Stimulated activated CD4-positive, alpha-beta T cell treated with anti-CD3 and anti-CD28 coated beads, Interleukin-4, amount 100 ng/mL, for 48 hours (primary cell): ENCODE measurements at places on chromosomes 1 and 21.

DNA sequence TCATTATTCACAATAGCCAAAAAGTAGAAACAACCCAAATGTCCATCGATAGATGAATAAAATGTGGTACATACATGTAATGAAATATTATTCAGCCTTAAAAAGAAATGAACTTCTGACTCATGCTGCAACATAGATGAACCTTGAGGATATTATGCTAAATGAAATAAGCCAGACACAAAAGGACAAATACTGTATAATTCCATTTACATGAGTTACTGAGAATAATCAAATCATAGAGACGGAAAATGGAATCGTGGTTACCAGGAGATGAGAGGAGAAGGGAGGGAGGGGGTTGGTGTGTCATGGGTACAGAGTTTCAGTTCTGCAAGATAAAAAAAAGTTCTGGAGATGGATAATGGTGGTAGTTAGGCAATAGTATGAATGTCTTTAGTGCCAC is 184.1 kb downstream of the PSMG1 start:
- no peak for DNase-seq

GRCh38 chr1:175217721-175218531 is 25.4 kb upstream of the KIAA0040 start:
- no peak for DNase-seq

GRCh38 chr1:116397728-116398127 is 24.7 kb downstream of the ATP1A1 start:
- DNase-seq = no peak

- no peak for DNase-seq
Measured at GRCh38 chr21:33032434-33033047, 6.8 kb downstream of the OLIG2 start.

- DNase-seq = no peak
Measured at GRCh38 chr1:107459204-107459904, 318.5 kb downstream of the NTNG1 start.

GRCh38 chr1:183304440-183305107 is 113.6 kb downstream of the NMNAT2 start:
- no peak for DNase-seq

GRCh38 chr1:88266051-88266450 is 418.0 kb upstream of the PKN2 start:
- no peak for DNase-seq

GRCh38 chr1:187999973-188000372 is 1171.2 kb downstream of the PLA2G4A start:
- DNase-seq = no peak

- DNase-seq = no peak
Measured at GRCh38 chr1:163747855-163748254, 426.1 kb downstream of the NUF2 start.

DNA sequence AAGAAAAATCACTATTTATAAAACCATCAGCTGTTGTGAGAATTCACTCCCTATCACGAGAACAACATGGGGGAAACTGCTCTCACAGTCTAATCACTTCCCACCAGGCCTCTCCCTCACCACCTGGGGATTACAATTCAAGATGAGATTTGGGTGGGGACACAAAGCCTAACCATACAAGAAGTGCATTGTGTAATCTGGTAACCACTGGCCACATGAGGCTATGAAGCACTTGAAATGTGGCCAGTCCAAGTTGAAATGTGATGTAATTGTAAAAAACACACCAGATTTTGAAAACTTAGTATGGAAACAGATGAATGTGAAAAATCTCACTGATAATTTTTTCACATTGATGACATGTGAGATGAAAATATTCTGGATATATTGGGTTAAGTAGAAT is 293.8 kb downstream of the TTLL7 start:
- DNase-seq = no peak

DNA sequence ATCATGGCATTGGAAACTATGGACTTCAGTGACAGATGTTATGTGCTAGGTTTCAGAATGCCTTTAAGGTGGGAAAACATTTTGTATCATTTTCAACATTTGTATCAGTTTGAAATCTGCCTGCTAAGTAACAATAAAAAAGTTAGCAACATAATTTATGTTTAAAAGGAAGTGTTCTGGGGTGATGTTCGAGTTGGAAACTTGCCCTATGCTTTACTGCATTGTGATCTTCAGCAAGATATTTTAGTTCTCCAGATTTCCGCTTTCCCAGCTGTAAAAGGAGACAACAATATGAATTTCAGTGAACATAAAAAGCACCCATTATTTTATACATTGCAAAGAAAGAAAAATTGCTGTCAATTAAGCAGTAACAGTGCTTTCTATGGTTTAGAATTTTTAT is 187.4 kb downstream of the DISC1 start:
- no peak for DNase-seq

GRCh38 chr21:45539796-45540600 is 2.2 kb downstream of the SLC19A1 start:
- no peak for DNase-seq

- no peak for DNase-seq
Measured at GRCh38 chr1:54278941-54279422, 79.0 kb downstream of the MRPL37 start.

DNA sequence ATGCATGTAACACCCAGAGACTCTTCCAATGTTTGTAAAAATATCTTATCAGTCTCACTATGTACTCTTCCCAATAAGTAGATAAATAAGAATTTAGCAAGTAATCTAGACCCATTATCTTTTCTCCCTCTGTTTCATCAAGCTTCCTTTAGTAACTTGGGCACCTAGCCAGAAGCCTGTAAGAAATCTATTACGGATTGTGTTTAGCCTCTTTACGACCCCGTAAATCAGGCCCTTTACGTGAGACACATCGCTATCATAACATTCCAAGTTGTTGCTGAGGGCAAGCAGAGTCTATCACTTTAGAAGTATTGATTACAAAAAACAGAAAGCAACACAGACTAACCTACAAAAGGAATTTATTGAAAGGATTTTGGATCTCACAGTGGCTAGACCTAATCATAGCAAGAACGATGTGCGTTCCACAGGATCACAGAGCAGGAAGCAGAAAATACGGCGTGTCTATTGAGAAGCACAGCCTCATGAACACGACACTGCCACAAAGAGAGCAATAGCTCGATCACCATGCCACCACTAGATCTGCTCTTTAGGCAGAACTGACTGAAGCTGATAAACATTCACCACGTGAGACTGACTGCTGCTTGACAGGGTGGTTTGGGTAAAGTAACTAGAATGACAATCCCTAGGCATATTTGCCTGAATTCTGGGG is 922.1 kb downstream of the AMY1C start:
- DNase-seq = no peak

- no peak for DNase-seq
Measured at GRCh38 chr1:56389813-56390212, 189.6 kb downstream of the PLPP3 start.

DNA sequence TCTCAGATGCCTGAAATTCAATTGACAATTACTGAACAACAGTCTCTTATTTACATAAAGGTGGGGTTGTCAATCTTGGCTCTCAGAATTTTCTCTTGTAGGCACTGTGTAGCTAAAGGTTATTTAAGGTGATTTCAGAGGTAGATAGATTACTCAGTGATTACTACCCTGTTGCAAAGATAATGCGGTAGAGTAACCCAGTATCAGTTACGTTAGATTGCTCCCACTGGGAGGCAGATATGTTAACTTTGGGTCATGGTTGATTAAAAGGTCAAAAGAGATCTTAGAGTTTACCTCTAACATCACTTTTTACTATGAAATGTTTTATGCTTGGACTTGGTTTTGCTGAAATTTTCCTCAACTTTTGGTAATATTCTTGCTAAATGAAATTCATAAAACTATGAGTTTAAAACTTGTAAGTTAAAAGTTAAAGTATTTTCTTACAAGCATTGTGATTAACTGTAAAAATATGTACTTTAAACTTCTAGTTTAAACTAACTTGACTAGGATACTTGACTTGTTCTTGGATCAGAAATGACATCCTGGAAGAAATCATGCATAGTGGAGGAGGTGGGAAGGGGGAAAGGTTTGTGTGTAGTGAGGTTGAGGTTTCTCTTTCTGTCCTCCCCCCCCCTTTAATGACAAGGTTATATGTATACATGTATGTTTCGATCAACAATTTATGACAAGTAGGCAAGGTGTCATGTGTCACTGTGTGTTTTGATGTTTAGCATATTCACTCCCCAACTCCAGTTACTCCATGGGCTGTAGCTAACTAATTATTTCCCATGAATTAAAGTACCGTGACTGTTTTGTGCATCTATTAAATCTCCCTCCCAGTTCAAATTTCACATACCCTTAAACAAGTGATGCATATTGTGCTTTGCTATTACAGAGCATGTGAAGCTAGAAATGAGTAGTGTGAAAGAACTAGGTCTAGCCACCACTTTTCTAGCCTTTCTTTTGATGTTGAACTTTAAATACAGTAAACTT is 2.9 kb downstream of the LAMC1 start:
- DNase-seq = no peak

DNA sequence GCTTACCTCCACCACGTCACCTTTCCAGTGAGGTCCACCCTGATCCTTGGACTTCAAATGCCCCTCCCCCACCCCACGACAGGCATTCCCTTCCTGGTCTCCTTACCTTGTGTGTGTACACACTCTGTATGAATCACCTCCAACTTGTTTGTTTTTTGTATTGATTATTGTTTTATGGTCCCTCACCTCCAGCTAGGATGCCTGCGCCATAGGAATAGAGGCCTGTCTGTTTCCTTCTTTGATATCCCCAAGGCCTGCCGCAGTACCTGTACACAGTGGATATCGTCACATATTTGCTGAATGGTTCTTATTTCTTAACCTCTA is 219.6 kb upstream of the POU3F1 start:
- no peak for DNase-seq

GRCh38 chr1:198047913-198048312 is 108.9 kb upstream of the NEK7 start:
- DNase-seq = no peak

DNA sequence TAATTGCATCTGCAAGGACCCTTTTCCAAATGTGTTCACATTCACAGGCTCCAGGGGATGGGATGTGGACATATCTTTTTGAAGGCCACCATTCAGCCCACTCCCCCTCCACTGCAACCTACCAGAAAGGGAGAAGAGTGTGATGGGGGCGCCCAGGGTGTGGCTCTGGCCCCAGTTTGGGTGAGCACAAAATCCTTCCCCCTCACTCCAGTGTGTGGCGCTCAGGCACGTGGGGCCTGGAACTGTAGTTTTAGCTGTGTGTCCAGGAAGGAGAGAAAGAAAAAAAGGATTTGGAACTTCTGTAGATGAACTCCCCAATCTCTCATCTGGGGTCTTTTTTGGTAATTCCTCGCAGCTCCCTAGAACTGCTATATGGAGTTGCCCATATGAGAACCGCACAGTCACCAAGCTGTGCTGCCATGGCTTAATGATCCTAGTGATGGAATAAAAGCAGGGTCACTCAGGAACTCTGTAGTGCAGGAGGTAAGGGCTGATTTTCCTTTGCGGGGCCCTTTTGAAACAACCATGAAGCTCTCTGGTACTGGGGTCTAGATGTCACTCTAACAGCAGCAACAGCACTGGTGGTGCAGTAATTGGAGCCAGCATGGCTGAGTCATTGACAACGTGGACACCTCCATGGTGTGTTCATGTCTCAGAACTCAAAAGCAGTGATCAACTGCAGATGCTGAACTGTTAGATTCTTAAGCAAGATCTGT is 17.0 kb downstream of the AGT start:
- no peak for DNase-seq

DNA sequence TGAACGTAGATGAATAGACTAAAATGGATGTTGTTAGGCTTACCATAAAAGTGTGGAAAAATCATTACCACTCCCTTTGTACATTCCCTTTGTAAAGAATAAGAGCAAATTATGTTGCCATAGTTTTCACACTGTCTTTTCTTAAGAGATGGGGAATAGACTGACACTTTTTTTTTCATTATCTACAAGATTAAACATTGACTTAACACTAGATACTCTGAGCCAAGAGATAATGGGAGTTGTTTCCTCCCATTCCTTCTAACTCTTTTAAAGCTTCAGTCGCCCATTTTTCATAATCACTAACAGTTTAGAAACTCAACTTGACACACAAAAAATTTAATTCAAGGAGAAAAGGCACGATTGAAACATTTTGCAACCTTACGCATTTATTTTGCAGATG is 10.1 kb downstream of the AIDA start:
- no peak for DNase-seq

GRCh38 chr21:42974832-42975820 is 764 bp downstream of the PKNOX1 start:
- DNase-seq = peak; percentile 59

DNA sequence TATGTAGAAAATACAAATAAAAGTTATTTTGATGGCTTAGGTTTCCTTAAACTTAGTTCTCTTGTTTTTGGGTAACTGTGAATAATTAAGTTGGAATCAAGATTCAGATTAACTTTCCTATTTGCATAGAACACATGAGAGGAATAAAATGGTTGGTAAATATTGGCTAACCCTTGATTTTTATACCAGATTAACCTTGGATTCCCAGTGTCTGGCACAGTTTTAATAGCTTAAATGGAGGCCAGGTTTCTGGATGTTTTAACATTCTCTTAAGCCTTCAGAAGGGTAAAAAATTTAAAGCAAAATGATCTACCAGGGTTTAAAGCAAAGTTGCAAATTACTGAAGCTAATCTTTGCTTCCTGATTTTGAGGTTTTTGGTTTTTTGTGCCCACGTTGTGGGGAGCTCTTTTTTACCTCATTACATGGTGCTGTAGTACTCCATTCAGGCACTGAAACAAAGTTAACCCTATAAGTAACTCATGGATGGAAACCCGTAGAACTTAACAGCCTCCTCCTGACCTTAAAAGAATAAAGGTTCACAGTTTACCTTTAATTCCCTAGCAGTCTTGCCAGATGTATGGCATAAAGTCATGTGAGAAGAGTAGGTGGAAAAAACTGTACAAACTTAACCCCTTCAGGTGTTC is 8.4 kb upstream of the SPATA1 start:
- DNase-seq = no peak

DNA sequence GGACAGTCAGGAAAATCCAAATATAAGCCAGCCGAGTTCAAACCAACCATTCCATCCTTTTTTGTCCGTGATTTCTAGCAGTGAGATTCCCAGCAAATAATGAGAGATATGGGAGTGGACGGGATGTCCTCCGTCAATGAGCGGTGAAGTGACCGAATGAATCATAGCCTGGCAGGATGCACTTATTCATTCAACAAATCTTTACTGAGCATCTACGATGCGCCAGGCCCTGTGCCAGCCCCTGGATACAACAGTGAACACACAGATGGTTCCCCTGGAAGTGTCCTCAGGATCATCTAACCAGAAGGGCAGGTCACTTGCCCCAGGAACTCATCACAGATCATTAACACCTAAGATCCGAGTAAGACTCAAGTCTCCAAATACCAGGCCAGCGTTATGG is 8.2 kb upstream of the PLEKHA6 start:
- DNase-seq = no peak

- no peak for DNase-seq
Measured at GRCh38 chr1:55216096-55216495, 932 bp upstream of the USP24 start.

- DNase-seq = no peak
Measured at GRCh38 chr1:203217139-203217655, 12.3 kb downstream of the CHIT1 start.
